Ascending aorta (tissue), 2 donors: ENCODE measurements at places on chromosomes 13 and 19. TPM values are rescaled to one million over a fixed set of nuclear protein-coding genes. Genes with fewer than 3 reads are reported as not detected.

DNA sequence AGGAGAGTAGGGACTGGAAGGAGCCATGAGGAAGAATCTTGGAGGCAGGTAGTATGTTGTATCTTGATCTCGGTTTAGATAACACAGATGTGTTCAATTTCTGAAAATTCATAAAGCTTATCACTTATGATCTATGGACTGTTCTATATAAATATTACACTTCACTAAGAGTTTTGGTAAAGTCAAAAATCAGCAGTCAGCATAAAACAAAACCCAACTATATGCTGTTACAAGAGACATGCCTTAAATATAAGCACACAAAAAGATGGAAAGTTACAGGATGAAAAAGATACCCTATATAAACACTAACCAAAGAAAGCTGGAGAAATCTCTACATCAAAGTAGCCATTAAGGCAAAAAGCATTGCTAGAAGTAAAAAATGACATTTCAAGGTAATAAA, 4.5 kb upstream of the KASH5 start:
- H3K27ac ChIP-seq: no peak overlapping the region
- H3K36me3 ChIP-seq: no peaks in the 10 kb centered on the region
- no peaks in the 10 kb centered on the region for H3K27me3 ChIP-seq
- no peaks in the 10 kb centered on the region for H3K4me1 ChIP-seq

- H3K27ac ChIP-seq: no peak overlapping the region
- no peaks in the 10 kb centered on the region for H3K4me1 ChIP-seq
- no peaks in the 10 kb centered on the region for H3K27me3 ChIP-seq
- no peaks in the 10 kb centered on the region for H3K36me3 ChIP-seq
- peak; percentile 27 for DNase-seq
Observed at GRCh38 chr13:113919761-113920559, 53.9 kb downstream of the C13orf46 start.

GRCh38 chr13:63873936-63874335, 2458.3 kb upstream of the PCDH20 start:
- no peak for DNase-seq
- no peaks in the 10 kb centered on the region for H3K36me3 ChIP-seq
- H3K4me3 ChIP-seq: no peak overlapping the region
- H3K27me3 ChIP-seq: no peaks in the 10 kb centered on the region

- no peak for DNase-seq
- peak overlapping the region; percentile 42 for H3K27ac ChIP-seq
- H3K4me3 ChIP-seq: no peak overlapping the region
- H3K27me3 ChIP-seq: no peaks in the 10 kb centered on the region
- H3K36me3 ChIP-seq: peaks cover 26% of the 10 kb centered on the region
Observed at GRCh38 chr19:18669524-18669817, 14.0 kb upstream of the CRTC1 start.

DNA sequence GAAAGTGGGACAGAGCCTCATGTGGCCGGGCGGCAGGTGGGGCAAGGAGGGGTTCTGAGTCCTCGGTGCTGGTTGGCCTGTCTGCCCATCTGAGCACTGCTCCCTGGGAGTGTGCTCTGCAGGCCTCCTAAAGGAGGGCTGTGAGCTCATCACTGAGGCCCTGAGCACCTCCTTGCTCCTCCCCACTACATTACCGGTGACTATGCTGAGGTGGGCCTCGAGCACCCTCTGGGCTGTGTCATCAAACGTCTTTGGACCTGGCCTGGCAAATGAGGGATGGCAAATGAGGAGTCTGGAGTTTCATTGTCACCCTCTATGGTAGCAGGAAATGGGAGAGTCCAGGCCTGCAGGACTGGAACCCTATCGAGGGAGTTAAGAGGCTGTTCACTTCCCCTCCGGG, 38.8 kb upstream of the ZNF429 start:
- no peak overlapping the region for H3K27ac ChIP-seq
- H3K27me3 ChIP-seq: no peaks in the 10 kb centered on the region
- no peaks in the 10 kb centered on the region for H3K4me1 ChIP-seq
- no peaks in the 10 kb centered on the region for H3K36me3 ChIP-seq
- H3K4me3 ChIP-seq: no peak overlapping the region

DNA sequence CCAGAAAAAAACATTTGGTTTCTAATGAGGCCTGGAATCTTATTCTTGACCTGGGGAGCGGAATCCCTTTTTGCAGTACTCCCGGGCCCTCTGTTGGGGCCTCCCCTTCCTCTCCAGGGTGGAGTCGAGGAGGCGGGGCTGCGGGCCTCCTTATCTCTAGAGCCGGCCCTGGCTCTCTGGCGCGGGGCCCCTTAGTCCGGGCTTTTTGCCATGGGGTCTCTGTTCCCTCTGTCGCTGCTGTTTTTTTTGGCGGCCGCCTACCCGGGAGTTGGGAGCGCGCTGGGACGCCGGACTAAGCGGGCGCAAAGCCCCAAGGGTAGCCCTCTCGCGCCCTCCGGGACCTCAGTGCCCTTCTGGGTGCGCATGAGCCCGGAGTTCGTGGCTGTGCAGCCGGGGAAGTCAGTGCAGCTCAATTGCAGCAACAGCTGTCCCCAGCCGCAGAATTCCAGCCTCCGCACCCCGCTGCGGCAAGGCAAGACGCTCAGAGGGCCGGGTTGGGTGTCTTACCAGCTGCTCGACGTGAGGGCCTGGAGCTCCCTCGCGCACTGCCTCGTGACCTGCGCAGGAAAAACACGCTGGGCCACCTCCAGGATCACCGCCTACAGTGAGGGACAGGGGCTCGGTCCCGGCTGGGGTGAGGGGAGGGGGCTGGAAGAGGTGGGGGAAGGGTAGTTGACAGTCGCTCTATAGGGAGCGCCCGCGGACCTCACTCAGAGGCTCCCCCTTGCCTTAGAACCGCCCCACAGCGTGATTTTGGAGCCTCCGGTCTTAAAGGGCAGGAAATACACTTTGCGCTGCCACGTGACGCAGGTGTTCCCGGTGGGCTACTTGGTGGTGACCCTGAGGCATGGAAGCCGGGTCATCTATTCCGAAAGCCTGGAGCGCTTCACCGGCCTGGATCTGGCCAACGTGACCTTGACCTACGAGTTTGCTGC, at the start of gene ICAM4:
ICAM4 (plus strand) TSS at position 153 of the 935 bp plus-strand sequence; CDS start at position 211, 58 bp downstream.
- H3K27ac ChIP-seq: no peak within 1 kb of the TSS
- no peak for DNase-seq
- peaks cover 9% of the 10 kb centered on the region for H3K4me1 ChIP-seq
- peaks cover 5% of the 10 kb centered on the region for H3K36me3 ChIP-seq

- peak overlapping the region; percentile 96 for H3K27ac ChIP-seq
- H3K36me3 ChIP-seq: peaks cover 3% of the 10 kb centered on the region
- H3K4me3 ChIP-seq: peak overlapping the region; percentile 87
- H3K4me1 ChIP-seq: peaks cover 19% of the 10 kb centered on the region
- no peak for DNase-seq
Observed at GRCh38 chr19:33374236-33374714, 766 bp downstream of the CEBPG start.

DNA sequence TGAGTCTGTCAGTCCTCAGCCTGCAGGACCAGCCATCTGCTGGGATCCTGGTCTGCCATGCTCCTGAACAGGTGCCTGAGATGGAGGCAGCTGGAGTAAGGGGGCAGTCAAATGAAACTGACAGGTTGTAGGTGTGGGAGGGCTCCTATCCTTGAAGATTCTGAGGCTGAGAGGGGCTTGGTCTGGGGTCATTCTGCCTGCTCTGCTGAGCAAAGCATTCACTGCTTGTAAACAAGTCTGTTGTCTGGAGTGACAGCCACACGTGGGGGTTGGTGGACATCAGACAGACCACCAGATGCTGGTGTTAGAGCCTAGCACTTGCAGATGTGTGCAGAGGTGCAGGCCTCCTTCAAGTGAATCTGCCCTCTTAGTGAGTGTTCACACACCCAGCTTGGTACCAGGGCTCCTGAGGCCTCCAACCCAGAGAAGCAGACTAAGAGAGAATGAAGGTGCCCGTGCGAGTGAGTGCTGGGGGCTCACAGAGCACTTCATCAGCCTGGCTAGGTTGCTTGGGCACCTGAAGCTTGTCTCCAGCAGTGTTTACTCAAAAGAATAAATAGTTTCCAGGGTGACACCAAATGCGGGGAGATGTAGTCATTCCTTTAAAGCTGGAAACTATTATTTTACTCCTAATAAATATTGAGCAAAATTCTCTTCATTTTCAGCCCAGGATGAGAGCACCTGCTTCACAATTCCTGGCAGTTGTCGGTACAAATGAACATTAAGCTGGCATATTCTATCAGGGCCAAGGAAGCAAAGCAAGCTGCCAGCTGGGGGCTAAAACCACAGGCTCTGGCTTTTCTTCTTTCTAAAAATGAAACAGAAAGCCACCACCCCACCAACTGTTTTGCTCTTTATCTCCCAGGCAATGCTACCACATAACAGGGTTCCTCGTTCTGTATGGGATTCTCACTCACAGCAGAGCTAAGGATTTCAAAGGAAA, 82.3 kb downstream of the RNASEH2B start:
- no peak for DNase-seq
- no peaks in the 10 kb centered on the region for H3K36me3 ChIP-seq
- H3K4me1 ChIP-seq: peaks cover 15% of the 10 kb centered on the region
- H3K4me3 ChIP-seq: no peak overlapping the region
- no peak overlapping the region for H3K27ac ChIP-seq
- H3K27me3 ChIP-seq: no peaks in the 10 kb centered on the region

GRCh38 chr19:38209671-38210457, 14.2 kb downstream of the DPF1 start:
- peak; percentile 82 for DNase-seq
- H3K27me3 ChIP-seq: no peaks in the 10 kb centered on the region
- peak overlapping the region; percentile 51 for H3K27ac ChIP-seq
- H3K4me1 ChIP-seq: peaks cover 24% of the 10 kb centered on the region
- H3K4me3 ChIP-seq: peak overlapping the region; percentile 55

DNA sequence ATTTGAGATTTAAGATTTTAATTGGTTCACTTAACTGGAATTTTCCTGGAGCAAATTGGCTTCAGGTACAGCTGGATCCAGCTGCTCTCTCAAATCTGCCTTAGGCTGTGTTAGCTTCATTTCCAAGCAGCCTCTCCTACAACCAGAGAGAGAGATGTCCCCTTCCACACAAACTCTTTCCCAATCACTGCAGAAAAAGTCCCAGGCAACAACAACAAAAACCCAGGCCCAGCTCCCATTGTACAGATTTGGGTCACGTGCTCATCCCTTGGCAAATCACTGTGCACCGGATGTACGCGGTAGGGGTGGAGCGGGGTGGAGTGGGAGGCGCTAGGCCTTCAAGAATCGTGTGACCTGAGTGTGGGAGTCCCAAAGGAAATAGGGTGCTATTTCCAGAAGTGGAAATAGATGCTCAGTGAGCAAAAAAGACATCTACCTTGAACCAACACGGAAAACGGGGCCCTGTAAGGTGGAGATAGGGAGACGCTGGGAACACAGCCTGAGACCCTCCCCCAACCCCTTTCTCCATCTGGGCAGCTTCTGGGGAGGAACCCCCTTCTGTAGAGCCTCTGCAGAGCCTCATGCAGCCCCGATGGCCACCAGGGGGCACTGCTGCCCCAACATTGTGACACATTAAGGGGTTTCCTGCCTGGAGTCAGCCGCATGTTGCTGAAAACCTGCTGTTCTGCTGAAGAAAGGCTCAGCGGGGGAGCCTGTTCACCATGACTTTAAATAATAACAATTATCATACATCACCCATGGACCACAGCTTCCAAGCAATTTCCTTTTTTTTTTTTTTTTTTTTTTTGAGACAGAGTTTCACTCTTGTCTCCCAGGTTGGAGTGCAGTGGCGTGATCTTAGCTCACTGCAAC, 25.4 kb downstream of the HPN start:
- peak; percentile 39 for DNase-seq
- H3K36me3 ChIP-seq: no peaks in the 10 kb centered on the region
- no peak overlapping the region for H3K27ac ChIP-seq
- no peaks in the 10 kb centered on the region for H3K27me3 ChIP-seq
- H3K4me1 ChIP-seq: no peaks in the 10 kb centered on the region

- no peaks in the 10 kb centered on the region for H3K4me1 ChIP-seq
- H3K36me3 ChIP-seq: peaks cover 8% of the 10 kb centered on the region
- no peak overlapping the region for H3K27ac ChIP-seq
- DNase-seq: no peak
- H3K27me3 ChIP-seq: no peaks in the 10 kb centered on the region
Observed at GRCh38 chr13:95588134-95588533, 35.6 kb downstream of the CLDN10 start.

GRCh38 chr13:78317030-78317429, 286.3 kb downstream of the POU4F1 start:
- H3K36me3 ChIP-seq: no peaks in the 10 kb centered on the region
- H3K27me3 ChIP-seq: no peaks in the 10 kb centered on the region
- no peak for DNase-seq
- H3K4me3 ChIP-seq: no peak overlapping the region
- H3K4me1 ChIP-seq: no peaks in the 10 kb centered on the region

DNA sequence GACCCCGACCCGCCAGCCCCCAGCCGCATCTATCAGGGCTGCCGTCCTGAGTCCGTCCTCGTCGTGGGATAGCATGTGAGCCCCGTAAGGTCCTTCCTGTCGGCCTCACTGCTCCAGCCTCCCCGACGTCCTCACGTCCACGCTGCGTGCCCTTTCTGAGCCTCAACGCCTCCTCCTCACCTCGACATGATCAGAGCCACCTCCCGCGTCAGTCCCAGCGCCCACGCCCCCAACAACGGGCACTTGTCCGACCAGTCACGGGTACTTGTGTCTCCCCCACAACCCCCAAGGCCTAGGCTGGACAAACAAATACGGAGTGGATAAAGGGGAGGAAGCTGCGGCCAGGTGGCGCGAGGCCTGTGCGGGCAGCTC, 665 bp downstream of the ZNF497 start:
- no peaks in the 10 kb centered on the region for H3K27me3 ChIP-seq
- H3K36me3 ChIP-seq: no peaks in the 10 kb centered on the region
- H3K4me3 ChIP-seq: peak overlapping the region; percentile 67

DNA sequence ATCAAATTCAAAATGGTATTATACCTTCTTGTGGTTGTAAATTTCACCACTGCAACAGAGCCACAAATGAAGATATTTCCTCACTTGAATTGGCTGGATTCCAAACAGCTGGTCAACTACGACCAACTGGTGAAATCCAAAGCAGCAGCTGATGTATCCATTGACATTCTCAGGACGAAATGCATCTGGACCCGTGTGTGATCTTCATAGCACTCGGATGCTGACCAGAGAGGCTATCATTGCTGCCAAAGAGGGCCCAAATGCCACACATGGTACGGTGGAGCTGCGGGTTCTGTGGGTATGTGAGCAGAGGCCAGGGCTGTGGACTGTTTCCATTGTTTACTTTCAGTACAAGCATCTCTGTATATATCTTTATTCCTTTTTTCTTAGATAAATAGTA, 25.6 kb upstream of the PCCA start:
- no peaks in the 10 kb centered on the region for H3K4me1 ChIP-seq
- DNase-seq: no peak
- H3K4me3 ChIP-seq: no peak overlapping the region
- H3K27me3 ChIP-seq: no peaks in the 10 kb centered on the region

GRCh38 chr19:2529473-2529918, 53.6 kb downstream of the GADD45B start:
- no peaks in the 10 kb centered on the region for H3K27me3 ChIP-seq
- no peak overlapping the region for H3K27ac ChIP-seq
- DNase-seq: no peak
- H3K4me3 ChIP-seq: no peak overlapping the region
- peaks cover 9% of the 10 kb centered on the region for H3K4me1 ChIP-seq
- H3K36me3 ChIP-seq: no peaks in the 10 kb centered on the region

ERICH6B gene
- total RNA-seq: not detected

ZSCAN5B gene
- total RNA-seq: not detected

IRGC gene
- total RNA-seq: not detected

DUS3L gene
- 13.1 TPM for total RNA-seq

LHB gene
- not detected for total RNA-seq

LGALS4 gene
- not detected for total RNA-seq
